ENCODE measurements at places on chromosomes 16 and 17.

DNA sequence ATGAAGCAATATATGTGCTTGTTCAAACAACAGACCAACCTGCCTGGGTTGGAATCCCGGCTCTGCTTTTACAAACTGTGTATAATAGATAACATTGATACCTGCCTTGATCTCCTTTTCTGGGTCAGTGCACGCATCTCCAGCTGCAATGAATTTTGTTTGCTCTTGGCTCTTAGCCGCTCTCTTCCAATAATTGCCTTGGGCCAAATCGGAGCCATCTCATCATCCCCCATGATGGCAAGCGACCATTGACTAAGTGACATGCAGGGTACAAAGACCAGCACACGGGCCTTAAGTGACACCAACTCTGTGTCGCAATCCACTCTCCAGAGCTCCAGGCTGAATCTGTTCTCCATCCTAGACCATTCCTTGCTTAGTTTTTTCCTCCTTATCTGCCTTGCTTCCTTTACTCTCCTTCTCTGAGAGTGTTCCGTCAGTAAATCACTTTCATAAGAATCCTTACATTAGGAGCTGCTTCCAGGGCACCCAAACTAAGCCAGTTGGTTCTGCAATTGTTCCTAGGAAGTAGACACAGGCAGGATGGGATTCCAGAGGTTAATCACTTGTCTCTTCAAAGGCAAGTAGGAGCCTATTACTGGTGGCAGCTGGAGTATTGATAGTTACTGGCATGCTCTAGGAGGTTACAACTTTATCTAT is 134.2 kb downstream of the ABCA8 start:
- no peak for DNase-seq

GRCh38 chr17:6164996-6165395 is 94.8 kb downstream of the WSCD1 start:
- no peak for DNase-seq

- no peak for DNase-seq
These were observed 1741.2 kb downstream of the TP53TG3F start for GRCh38 chr16:35200662-35201061.

DNA sequence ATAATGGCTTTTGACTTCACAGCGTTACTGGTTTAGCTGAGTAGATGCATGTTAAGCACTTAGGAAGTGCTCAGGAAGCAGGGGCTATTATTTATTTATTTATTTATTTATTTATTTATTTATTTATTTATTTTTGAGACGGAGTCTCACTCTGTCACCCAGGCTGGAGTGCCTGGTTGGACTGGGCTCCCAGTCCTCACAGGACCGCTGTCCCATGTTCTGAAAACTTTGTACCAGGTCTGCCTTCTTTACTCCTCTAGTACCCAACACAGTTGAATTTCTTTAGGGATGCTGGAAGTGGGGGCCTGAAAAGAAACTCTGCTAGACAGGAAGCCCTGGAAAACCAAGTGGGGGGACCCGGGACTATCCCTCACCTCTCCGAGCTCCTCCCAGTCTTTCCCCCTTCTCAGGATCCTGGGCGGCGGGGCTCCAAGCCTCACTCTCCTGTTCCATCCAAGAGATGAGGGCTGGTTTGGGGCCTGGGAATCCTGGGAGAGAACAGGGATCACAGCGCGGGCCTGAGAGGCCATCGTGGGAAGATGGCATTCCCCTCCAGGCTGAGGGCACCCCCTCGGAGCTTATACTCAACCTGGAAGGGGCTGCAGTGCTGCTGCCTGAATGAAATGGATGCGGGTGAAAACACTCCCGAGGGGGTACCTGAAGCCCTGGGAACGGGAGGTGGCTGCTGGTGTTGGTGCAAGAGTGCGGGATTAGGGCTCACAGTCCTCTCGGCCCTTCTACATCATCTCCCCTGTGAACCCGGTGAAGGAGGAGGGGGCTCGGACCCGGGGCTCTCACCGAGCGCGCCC is 674 bp downstream of the ZNF688 start:
- DNase-seq: no peak

GRCh38 chr17:8475227-8475626 is 39.5 kb downstream of the NDEL1 start:
- no peak for DNase-seq

DNA sequence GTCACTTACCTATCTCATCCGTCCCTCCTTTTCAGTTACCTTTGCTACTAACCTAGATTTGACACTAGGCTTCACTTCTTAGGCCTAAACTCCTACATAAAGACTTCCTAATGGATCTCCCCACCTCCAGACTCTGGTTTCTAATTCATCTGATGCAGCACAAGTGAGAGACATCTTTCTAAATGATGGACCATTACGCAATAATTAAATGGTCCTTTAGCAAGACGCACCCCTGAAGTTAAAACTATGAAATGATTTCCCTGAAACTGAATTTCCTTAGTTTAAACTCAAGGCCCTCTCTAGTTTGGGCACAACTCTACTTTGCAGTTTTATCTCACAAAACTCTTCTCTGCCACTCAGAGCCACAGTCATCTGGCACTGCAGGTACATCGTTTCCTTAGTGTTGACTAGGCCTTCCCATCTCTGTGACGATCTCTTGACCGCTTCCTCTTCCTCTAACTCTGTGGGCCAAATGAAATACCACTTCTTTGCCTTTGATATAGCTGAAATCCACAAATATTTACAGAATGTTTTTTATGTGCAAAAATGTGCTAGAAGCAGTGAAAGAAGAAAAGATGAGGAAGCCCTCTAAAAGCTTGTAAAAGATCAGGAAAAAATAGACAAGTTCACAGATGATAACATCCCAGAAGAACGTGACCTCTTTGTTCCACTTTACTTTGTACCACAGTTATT is 3.3 kb downstream of the SYNRG start:
- peak; percentile 71 for DNase-seq

GRCh38 chr17:13047011-13047606 is 29.3 kb upstream of the ELAC2 start:
- DNase-seq: no peak

GRCh38 chr17:76246080-76247066 is 6.1 kb upstream of the RNF157 start:
- peak; percentile 52 for DNase-seq

DNA sequence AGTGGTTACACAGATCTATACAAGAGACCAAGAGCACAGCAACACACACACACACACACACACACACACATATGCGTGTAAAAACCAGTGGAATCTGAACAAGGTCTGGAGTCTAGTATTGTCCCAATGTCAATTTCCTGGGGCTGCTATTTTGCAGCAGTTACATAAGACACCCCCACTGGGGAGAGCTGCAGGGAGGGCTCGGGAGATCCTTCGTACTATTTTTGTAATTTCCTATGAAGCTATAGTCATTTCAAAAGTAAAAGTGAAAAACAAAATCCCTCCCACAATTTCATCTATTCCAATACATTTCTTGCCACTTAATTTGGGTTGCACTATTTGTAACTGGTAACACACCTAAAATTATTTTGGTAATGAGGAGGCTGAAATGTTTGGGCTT is 68.5 kb downstream of the C16orf95 start:
- DNase-seq: no peak
